ENCODE measurements at places on chromosomes 2 and 18.

- no peak for DNase-seq
Observed at GRCh38 chr2:196702641-196703040, 63.1 kb downstream of the CCDC150 start.

DNA sequence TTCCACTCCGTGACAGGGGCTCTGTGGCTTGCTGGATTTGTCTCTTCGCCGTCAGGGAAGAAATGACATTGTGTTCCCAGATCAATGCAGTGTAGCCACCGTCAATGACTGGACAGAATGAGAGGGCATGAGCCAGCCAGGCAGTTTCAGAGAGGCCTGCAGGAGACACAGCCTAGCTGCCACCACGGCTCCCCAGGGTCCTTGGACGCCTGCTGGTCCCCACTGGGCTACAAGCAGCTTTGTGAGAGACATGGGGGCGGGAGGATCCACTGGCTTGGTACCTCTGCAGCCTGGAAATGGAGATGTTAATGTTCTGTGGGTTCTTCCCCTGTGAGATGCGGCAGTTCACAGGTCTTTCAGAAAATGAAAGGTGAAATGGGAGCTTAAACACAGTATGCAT, 12.1 kb upstream of the AMER3 start:
- DNase-seq = no peak

- DNase-seq = no peak
Observed at GRCh38 chr2:174121612-174122011, 126.7 kb downstream of the OLA1 start.

- no peak for DNase-seq
Observed at GRCh38 chr18:8616028-8616401, 6.8 kb downstream of the RAB12 start.

GRCh38 chr2:239751679-239752355, 273.3 kb downstream of the NDUFA10 start:
- no peak for DNase-seq

DNA sequence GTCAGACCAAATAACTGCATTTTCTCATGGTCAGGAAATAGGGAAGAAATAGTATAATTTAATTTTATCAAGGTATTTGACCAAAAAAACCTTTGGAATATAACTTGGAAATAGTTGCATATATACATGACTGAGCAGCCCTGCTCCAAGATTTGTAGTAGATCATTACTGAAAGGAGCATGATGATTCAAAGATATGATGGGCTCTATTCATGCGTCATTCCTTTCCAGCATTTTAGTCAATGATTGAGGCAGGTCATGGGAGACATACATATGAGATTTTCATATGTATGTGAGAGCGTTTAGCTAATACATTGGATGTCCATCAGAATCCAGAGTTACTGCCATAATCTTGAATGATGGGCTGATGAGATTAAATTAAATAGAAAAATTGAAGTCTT, 74.5 kb downstream of the CAB39 start:
- DNase-seq = no peak

- peak; percentile 9 for DNase-seq
Observed at GRCh38 chr2:47688561-47688960, 94.4 kb upstream of the MSH6 start.

GRCh38 chr2:187302116-187302515, 145.9 kb downstream of the CALCRL start:
- no peak for DNase-seq

GRCh38 chr2:188576006-188576405, 284.3 kb downstream of the GULP1 start:
- no peak for DNase-seq

DNA sequence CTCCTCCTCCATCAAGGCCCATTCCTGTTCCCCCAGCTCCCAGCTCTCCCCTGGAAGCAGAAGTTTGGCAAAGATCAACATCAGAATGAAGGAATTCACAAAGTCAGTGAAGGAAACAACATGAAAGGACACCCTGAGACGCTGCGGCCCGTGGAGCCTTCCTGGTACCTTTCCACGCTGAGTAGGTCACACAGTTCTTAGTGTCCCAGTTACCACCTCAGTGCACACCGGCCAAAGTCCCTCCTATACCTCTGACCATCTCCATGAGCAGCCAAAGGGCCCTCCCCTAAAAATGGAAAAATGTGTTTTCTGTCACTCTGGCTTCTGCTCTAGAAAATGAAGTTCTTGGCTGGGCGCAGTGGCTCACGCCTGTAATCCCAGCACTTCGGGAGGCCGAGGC, 191.6 kb upstream of the AGAP1 start:
- no peak for DNase-seq

DNA sequence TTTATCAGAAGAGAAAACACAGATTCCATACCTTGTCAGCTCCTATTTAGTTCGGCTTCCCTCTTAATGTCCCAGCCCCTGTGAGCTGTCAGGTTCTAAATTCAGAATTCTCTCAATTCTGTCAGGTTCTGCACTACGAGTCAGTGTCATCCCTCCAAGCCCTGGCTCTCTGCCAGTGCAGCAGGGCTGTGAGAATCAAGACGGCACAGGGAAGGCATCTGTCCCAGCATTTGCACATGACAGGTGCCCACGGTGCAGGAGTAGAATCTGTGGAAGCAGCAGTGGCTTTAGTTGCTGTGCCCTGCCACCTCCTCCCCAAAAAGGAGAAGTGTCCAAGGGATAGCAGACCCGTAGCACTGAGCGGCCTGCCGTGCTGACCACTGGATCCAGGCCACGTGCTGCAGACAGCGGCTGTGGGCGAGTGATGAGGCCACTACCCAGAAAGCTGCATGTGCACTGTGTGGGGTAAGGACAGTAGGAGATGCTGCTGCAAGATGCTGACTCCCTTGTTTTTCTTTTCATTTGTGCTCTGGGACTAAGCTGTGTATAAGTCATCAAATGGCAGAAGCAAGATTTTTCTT, 12.8 kb downstream of the RBFA start:
- DNase-seq = no peak

GRCh38 chr2:96236882-96237281, 28.3 kb upstream of the STARD7 start:
- no peak for DNase-seq

- no peak for DNase-seq
Observed at GRCh38 chr2:197137231-197137630, 173.3 kb downstream of the ANKRD44 start.

- DNase-seq = no peak
Observed at GRCh38 chr2:126761981-126762878, 106.3 kb downstream of the GYPC start.

DNA sequence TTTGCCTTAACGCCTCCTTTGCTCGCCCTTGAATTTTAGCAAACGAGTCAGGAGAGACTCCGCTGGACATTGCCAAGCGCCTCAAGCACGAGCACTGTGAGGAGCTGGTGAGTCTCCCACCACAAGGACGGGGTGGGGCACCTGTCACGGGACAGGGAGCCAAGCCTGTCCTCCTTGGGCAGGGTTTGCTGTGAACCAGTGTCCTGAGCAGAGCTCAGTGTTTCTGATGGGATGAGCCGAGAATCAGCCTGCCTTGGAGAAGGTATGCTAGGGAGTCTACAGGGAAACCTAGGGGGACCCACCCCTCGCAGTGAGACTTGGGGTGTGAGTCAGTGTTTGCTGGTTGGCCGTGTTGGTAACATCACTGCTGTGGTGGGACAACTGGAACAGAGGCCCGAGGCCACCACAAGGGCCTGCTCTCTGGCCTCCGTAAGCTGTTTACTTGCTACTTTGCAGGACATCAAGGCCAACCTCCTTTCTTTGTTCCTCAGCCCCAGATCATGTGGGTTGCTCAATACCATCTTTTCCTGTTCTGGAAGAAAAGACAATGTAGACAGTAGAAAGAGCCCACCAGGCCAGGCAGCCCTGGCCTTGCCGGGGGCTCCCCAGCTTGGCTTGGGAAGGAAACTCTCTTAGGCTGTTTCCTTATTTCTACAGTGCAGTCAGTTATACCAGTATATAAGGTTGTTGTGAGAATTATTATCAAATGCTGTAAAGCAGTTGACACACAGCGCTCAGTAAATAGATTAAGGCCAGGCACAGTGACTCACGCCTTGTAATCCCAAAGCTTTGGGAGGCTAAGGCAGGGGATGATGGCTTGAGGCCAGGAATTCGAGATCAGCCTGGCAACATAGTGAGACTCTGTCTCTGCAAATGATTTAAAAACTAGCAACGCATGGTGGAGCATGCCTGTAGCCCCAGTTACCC, 42.4 kb downstream of the ITGB1BP1 start:
- DNase-seq = no peak

- DNase-seq = no peak
Observed at GRCh38 chr2:157853211-157853610, 22.9 kb downstream of the ACVR1 start.

DNA sequence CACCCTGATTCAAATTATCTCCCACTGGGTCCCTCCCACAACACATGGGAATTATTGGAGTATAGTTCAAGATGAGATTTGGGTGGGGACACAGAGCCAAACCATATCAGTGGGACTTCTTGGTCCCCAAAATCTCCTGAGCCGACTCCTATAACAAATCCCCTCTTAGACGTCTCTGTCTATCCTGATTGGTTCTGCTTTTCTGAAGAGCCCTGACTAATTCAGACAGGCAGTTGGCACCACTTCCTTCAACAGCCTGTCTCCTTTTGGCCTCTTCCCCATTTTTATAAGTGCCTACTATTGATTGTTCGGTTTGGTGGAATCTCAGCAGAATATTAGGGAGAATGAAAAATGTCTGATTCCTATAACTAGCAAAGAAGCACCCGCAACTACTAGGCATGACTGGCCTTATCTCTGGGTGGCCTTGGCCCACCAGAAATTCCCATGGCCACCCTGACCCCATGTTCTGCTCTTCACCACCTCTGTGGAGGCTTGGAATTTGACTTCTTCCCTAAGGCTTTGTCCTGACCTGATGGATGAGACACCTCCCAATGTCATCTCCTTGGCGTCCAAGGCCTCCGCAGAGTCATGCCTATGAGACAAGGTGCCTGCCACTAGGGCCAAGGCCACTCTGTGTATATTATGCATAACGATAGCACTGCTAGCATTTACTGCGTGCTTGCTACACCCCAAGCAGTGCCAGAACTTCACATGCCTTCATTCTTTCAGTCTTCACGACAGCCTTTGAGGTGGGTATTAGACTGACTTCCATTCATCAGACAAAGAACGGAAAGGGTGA, 218.9 kb upstream of the COPS8 start:
- no peak for DNase-seq

- DNase-seq = no peak
Observed at GRCh38 chr2:128836559-128837100, 518.0 kb upstream of the HS6ST1 start.

GRCh38 chr2:173230181-173230580, 124.5 kb upstream of the CDCA7 start:
- DNase-seq = no peak

GRCh38 chr2:172467382-172467781, 40.0 kb downstream of the ITGA6 start:
- DNase-seq = no peak

DNA sequence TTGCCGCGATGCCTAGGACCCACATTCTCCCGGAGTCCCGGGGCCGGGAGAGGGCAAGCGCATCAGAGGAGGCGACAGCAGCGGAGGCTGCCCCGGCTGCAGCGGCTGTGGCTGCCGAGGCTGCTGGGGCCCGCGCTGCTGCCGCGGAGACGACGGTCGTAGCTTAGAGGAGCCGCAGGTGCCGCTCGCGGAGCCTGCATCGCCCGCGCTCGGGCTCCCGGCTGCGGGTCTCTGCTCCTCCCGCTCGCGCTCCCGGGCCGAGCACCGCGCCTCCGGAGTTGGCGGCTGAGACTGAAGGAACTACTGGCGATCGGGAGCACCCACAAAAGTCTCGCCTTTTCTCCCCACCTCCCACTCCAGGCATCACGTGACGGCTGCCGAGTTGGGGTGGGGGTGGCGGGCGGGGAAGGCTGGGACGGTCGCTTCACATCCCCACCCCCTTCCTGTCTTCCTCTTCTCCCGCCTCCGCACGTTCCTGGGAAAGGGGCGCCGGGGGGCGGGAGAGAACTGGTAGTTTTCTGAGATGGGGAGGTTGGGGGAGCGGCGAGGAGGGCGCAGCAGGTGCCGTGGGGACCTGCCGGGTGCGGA, at the start of gene LYPD1:
LYPD1 (minus strand) TSS at position 298 of the 588 bp plus-strand sequence; CDS start at position 25, 273 bp downstream.
- DNase-seq = peak; percentile 27

- DNase-seq = peak; percentile 46
Observed at GRCh38 chr2:236164201-236164924, 3.8 kb downstream of the GBX2 start.

- DNase-seq = no peak
Observed at GRCh38 chr2:6999211-6999877, 82.1 kb downstream of the RNF144A start.

- peak; percentile 64 for DNase-seq
Observed at GRCh38 chr18:23133860-23134779, 1.2 kb upstream of the CABLES1 start.

GRCh38 chr2:66733364-66733999, 298.6 kb downstream of the MEIS1 start:
- DNase-seq = peak; percentile 28

- no peak for DNase-seq
Observed at GRCh38 chr2:189092936-189093335, 86.6 kb downstream of the COL5A2 start.

GRCh38 chr18:7414459-7414858, 152.7 kb upstream of the PTPRM start:
- DNase-seq = no peak

DNA sequence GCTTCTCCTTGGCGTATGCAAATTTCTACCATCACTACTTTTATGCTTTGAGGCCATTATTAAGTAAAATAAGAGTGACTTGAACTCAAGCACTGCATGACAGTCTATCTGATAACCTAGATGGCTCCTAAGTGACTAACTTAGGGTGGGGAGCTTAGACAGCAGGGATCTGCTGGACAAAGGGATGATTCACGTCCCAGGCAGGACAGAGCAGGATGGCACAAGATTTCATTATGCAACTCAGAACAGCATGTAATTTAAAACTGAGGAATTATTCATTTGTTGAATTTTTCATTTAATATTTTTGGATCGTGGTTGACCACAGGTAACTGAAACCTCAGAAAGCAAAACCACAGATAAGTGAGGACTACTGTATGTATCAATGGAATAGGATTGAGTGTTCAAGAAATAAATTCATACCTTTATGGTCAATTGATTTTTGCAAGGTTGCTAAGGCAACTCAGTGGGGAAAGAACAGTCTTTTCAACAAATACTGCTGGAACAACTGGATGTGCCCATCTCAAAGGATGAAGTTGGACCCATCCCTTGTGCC, 115.3 kb downstream of the MBD2 start:
- no peak for DNase-seq

GRCh38 chr2:20294231-20294630, 56.4 kb downstream of the PUM2 start:
- no peak for DNase-seq

- DNase-seq = no peak
Observed at GRCh38 chr2:118731413-118731812, 116.0 kb downstream of the EN1 start.

- DNase-seq = no peak
Observed at GRCh38 chr2:107721178-107721577, 105.5 kb upstream of the RGPD4 start.

Data from NCI-H524 (cell line).